ENCODE measurements at places on chromosomes 16 and 17.
A peak's percentile ranks its signal among the peaks of the same experiment; 100 is the strongest.

DNA sequence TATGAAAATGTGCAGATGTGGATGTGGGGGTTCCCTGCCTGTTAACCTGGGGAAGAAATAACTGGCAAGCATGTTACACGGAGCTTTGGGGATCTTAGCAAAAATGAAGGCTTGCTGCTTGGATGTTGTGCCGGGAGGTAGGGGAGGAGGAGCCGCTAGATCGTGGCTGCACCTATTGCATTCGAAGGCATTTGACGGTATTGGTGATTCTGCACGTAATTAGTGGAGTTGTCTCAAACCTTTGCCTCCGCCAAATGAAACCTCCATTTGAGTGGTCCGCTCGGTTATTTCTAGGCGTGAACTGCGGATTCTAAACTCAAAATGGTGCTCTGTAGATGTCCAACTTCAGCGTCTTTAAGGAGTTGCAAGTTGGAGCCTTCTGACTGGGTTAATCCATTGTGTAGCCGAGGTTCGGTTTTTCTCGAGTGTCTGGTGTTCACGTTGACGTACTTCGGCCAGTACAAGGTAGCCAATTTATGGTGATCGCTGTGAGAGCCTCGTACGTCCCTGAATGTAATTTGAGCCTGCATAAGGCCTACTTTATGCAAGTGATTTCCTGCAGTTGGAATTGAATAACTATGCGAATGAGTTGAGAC is 1.5 kb downstream of the TNRC6C start:
- no peak for DNase-seq

GRCh38 chr16:8730335-8730915 is 56.0 kb downstream of the ABAT start:
- no peak for DNase-seq

GRCh38 chr17:46773676-46774075 is 44.8 kb downstream of the WNT3 start:
- DNase-seq, result no peak

- peak; percentile 28 for DNase-seq
Observed at GRCh38 chr16:16861546-16861945, 482.6 kb downstream of the NPIPA7 start.

GRCh38 chr17:78202666-78203065 is 11.4 kb upstream of the BIRC5 start:
- no peak for DNase-seq

DNA sequence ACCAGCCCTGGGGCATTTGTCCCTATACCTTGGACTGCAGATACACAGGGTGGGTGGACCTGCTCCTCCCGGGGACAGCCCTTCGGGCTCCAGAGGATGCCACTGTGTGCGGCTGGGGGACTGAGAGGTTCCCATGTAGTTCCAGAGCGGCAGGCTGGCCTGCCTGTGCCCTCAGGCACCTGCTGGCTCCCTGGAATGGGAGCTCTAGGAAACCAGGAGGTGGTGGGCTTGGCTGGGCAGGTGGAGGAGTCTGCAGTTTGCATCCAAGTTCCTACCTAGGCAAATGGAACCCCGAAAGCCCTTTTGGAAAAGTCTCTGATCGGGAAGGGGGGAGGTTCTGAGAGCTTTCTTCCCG is 982 bp downstream of the DBNDD1 start:
- no peak for DNase-seq

- no peak for DNase-seq
Observed at GRCh38 chr17:57602896-57603295, 142.2 kb downstream of the CCDC182 start.

DNA sequence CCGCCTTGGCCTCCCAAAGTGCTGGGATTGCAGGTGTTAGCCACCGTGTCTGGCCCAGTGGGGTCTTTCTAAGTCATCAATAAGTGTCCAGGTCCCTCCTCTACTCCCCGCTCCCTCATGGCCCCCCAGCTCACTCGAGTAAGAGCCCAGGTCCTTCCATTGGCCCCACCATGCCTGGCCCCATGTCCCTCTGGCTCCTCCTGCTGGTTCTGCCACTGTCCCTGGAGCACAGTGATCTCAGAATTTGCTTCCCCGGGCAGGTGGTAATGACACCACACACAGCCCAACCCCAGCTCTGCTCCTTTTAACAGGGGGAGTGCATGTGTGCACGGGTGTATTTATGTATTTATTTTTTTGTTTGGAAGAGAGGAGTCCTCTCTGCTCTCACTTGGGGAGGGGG is 19.6 kb downstream of the MGAT5B start:
- no peak for DNase-seq

All from kidney glomerular epithelial cell (primary cell).